ENCODE measurements at places on chromosomes 16 and 17.

GRCh38 chr17:27520491-27521185, 64.4 kb downstream of the KSR1 start:
- no peak for DNase-seq

DNA sequence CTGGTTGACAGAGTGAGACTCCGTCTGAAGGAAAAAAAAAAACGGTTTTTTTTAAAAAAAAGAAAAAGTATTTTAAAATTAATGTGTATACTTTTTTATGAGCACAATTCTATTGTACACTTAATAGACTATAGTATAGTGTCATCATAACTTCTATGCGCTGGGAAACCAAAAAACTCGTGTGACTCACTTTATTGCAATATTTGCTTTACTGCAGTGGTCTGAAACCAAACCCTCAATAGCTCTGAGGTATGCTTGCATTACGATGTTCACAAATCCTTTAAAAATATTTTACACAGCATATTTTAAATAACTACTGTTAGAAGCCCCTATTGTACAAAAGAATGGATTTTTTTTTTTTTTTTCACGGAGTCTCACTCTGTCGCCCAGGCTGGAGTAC, 12.4 kb upstream of the MAP2K6 start:
- no peak for DNase-seq

DNA sequence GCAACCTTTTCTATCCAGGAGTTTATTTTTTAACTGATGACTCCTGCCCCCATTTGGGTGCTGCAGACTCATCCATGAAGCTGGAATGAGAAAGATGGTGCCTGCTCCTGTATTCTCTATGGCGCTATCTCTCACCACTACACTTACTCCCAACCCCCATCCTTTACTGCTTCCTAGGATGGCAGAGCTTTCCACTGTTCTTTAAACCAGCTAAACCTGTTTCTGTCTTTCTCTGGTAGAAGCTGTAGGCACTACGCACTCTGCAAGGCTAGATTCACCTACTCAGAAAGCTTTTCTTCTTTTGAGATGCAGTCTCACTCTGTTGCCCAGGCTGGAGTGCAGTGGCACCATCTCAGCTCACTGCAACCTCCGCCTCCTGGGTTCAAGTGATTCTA, 47.0 kb downstream of the ADAMTS18 start:
- no peak for DNase-seq

GRCh38 chr16:13070268-13070667, 168.9 kb downstream of the SHISA9 start:
- DNase-seq = no peak

DNA sequence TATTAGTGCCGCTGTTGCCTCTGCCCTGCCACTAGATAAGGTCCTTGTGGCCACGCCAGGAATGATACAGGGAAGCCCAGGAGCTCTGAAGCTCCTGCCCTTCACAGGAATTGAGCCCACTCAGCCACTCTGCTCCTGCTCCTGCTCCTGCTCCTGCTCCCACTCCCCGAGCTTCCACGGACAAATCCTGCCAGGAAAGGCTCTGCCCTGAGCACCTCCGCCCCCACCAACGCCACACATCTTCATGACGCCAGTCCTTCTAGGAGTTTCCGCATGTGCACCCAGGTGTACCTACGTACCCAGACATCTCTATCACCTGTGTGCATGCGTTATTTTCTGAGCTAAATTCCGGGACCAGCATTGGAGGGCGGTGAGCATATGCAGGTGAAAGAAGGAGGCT, 369.1 kb downstream of the C16orf95 start:
- no peak for DNase-seq

- no peak for DNase-seq
These were observed 127.3 kb downstream of the MGAT5B start for GRCh38 chr17:76995387-76996105.

GRCh38 chr16:77041468-77041867, 149.5 kb upstream of the MON1B start:
- no peak for DNase-seq

DNA sequence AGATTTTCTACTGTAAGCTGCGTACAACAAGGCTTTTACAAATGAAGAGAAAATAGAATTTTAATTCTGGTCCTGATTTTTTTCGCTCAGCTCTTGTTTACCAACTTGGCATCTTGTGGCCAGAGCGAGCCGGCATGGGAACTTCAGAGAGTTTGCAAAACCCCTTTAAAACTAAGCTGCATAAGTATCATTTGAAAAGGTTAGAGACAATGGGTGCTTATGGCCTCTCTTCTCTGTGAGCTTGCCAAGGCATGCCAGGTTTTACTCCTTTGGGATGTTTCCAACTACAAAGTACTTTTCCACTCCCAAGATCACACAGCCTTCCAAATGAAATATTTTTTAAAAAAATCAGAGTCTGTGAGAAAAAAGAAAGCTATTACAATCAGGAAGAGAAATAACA, 62.4 kb upstream of the FA2H start:
- DNase-seq = no peak

DNA sequence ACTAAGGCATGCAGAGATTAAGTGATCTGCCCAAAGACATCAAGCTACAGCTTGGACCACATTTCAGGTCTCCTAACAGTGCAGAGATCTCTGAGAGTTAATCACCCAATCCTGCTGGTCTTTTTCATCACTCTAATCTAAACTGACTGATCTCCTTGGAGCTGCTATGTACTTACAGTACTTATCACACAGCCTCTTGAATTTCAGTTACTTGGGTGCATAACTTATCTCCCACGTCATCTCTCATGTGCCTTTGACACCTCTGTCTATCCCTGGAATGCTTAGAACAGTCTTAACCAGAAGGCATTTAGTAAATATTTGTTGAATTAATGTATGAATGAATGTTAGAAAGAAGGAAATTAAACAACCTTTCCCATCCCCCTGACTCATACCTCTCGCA, 139.0 kb downstream of the SNX11 start:
- DNase-seq = no peak

DNA sequence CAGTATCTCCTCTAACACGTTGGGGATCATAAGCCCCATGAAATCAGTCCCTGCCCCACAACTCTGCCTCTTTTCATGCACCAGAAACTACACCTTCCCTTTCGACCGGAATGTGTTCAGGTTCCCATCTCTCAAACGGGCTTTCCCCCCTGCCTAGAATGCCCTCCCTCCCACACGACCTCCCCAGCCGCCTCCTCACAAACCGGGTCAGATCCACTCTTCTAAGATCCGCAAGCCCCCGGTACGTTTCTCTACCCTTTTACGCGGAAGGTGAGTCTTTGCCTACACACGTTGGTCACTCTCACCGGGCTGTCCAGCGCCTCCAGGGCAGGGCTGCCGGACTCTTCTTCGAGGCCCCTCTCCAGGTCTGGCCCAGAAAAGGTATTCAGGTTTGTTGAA, 708 bp downstream of the DHX33 start:
- DNase-seq = no peak

DNA sequence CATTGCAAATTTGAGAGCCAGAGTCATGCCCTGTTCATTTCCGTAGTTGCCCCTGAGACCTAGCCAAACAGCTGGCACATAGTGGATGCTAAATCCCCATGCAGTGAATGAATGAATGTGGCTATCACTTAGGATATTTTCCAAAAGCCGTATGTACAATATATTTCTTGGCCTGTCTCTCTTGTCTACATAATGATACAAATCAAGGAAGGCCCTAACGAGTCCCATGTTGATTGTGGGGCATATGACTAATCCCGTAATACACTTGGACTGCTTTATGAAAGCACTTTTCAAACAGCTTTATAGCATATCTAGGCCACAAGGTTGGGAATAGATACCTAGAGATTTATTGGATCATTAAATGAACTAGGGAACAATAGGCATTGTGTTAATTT, 478.0 kb downstream of the SLC39A11 start:
- no peak for DNase-seq

DNA sequence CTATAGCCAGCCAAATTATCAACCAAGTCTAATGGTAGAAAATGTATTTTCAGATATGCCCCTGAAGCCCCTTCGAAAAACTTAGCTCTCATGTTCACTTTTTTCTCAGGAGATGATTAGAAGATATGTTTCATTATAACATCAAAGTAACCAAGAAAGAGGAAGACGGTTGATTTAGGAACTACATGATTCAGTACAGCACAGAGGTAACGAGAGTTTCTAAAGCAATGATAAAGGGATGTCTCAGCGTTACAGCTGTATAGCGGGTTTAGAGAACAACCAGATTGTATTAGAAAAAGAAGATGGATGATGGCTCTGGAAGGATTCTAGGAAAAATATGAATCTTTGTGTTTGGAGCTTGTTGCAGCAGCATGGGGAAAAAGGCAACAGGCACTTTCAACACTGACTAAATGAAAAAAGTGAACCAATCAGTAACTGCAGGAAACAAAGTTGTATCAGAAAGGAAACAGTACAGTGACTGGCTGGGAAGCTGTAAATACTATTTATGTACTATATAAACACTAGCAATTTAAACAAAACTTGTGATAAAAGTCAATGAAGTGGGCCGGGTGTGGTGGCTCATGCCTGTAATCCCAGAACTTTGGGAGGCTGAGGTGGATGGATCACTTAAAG, 21.5 kb downstream of the MBTD1 start:
- DNase-seq = no peak

DNA sequence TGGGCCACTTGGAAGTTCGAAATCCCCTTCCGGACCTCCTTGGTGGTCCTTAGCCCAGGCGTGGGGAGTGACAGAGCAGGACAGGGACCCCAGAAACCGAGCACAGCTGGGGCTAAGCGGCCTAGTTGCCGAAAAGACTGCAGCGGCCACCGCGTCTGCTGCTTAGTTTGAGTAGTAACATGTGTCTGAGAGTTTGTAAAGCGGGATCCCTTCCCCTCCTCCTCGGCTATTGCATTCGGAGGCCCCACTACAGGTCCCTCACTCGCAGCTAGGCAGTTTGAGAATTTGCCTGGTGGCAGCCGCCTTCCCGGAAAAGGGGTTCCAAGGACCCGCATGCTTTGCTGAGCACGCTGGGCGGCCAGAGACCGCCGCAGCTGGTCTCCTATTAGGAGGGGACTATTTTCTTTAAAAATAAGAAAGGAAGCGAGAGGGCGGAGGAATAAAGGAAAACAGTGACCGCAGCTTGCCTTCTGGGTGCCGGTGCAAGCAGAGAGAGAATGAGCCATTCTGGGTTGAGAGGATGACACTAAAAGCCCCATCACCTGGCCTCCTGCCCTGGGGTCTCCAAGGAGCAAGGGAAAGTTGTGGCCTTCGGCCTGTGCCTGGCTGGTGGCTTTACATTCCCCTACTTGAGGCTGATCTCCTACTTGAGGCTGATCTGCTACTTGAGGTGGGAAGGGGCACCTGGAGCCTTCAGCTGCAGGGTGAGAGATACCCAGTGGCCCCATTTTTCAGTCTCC, 1.1 kb upstream of the HOXB5 start:
- DNase-seq = no peak

DNA sequence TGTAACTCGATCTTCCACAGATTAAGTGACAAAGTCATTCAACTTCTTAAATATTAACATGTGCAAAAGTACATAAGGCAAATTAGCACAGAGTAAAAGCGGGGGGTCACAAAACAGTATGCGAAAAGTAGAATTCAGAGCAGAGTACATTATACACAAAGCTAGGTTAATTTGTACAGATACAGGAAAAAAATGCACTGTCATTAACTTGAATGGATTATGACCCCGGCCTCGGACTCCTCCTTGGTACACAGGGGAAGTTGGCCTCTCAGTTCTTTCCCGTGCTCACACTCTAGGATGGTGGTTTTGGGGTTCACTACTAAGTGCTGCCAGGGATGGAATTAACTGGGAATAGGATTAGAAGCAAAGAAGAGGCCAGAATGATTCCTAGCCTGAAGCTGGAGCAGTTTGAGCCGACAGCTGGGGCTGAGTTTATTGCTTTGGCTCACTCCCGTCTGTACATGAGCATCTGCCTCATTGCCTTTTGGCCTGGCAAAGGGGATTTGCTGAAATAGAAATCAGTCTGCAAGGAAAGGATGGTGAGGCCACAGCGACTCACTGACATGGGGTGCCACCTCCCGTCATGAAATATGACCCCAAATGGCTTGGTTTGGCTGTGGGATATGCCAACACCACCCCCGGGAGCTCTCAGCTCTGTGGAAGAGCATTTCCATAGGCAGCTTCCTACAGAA, 23.6 kb downstream of the NTN1 start:
- no peak for DNase-seq

DNA sequence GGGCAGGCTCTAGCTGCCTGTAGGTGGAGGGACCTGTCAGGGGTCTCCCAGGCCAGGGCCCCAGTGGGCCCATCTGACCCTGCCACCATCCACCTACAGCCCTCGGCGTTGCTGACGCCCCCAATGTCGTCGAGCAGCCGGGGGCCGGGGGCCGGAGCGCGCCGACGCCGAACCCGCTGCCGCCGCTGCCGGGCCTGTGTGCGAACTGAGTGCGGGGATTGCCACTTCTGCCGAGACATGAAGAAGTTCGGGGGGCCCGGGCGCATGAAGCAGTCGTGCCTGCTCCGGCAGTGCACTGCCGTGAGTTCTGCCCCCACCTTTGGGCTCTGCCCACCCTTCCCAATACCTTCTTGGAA, 2.2 kb downstream of the FBXL19 start:
- no peak for DNase-seq

DNA sequence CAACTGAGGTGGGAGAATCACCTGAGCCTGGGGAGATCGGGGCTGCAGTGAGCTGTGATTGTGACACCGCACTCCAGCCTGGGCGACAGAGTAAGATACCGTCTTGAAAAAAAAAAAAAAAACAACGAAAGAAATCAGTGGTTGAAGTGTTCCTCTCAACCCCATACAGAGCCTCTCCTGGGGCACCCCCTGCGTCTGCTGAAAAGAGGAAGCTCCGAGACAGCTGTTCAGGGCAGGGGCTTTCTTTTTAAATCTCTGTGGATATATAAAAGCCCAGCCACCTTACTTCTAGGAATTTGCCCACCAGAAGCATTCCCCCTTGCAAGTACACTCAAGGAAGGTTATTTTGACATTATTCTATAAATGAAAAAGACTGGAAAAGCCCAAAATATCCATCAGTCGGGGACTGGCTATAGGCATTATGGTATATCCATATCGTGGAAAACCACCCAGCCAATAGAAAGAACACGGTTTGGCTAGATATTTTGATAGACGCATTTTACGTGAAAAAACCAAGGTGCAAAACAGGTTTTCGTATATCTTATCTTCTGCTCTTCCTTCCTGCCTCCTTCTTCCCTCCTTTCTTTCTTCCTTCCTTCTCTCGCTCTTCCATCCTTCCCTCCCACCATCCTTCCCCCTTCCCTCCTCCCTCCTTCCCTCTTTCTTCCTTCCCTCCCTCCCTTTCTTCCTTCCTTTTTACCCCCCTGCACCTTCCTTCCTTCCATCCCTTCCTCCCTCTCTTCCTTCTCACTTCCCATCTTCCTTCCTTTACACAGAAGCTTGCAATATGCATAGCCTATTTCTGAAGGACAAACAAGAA, 9.2 kb upstream of the CCL22 start:
- DNase-seq = no peak

DNA sequence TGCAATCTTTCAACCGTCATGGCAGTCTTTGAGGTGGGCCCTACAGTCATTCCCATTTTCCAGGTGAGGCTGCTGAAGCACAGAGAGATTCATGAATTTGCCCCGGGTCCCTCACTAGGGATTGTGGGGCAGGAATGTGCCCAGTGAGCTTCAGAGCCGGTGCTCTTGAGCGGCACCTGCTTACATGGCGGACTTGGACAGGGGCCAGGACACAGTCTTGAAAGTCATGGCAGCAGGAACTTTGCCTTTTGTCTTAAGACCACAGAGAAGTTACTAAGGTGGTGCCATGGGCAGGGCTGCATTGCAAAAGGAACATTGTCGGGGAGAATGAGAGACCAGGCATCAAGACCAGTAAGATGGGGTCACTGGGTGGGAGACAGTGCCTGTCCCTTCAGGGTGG, 363.4 kb downstream of the FOXL1 start:
- no peak for DNase-seq

- no peak for DNase-seq
These were observed 64.9 kb upstream of the LGALS9 start for GRCh38 chr17:27565874-27566670.

- peak; percentile 69 for DNase-seq
These were observed 28.0 kb upstream of the SNN start for GRCh38 chr16:11639925-11640899.
